ENCODE measurements at places on chromosomes 5 and 9.
A peak's percentile ranks its signal among the peaks of the same experiment; 100 is the strongest.

DNA sequence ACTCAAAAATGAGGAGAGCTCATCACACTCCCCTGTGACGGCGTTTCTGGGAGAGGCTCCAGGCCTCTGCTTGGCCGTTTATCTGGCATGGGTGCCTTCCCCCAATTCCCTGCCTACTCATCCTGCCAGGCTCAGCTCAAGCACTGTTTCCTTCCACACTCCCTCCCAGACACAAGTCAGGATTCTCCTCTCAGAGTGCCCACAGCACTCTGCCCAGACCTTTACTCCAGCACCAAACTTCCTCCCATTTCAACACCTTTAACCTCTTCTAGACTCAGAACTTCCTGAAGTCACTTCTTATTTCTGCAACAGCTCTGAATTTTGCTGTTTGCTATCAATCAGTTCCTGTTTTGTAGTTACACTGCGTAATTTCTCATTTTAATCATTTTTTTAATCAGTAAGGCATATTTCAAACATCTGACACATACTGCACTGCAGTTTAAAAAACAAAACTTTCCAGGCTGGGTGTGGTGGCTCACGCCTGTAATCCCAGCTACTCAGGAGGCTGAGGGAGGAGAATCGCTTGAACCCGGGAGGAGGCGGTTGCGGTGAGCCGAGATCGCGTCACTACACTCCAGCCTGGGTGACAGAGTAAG, 16.0 kb downstream of the TRMO start:
- DNase-seq, result no peak

DNA sequence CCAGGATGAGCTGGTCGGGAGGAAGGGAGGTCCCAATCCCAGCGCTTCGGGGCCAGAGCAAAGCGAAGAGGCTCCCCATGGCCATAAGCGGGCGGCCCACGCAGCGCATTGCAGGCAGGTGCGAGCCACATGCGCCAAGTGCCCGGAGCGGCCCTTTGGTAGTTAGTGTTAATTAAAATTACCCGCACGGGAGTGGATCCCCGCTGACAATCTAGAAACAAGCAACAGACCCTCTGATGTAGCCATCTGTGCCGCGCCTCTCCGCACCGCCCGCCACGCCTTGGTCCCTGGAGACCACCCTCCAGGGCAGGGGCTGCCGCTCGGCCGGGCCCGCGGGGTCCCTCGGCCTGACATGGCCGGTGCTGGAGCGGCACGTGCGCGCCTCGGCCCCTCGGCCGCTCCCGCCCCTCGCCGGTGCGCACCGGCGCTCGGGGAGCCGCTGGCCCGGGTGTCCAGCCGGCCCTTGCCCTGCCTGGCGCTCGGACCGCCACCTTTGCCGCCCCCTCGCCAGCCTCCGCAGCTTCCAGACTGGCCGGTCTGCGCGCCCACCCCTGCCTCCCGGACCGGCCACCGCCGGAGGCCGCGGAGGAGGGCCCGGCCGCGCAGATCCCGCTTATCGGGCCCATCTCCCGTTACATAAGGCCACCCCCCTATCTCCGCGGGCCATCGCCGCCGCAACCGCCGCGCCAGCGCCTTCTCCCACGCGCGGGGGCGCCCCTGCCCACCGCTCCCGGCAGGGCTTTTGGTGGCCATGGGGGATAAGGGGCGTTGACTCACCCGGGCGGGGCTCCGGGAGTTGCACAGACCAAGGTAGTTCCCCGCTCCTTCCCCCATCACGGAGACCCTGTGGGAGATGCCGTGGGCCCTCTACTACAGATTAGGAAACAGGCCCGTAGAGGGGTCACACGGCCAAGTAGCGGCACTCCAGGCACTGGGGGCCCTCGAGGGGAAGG, 1.9 kb upstream of the IL13 start:
- DNase-seq, result peak; percentile 40

GRCh38 chr5:140986117-140986521, 19.8 kb downstream of the PCDHAC2 start:
- DNase-seq, result no peak

- DNase-seq, result peak; percentile 41
Measured at GRCh38 chr9:132169672-132170392, 8.0 kb downstream of the NTNG2 start.

DNA sequence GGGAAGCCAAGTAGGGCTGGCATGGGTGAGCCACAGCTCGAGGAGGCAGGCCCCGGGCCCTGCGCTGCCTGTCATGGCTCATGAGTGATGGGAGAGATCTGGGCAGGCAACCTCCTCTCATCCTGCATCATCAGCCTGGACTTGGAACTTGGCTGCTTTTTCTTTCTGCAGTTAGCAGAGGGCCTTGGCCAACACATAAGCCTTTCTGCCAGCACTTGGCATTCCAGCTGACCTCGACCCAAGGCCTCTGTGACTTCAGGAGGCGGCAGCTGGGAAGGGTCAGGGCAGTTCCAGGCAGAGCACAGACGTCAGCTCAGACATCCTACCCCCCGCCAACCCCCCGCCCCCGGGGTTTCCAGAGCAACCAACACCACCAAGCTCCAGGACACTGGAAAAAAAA, 7.6 kb downstream of the S1PR3 start:
- peak; percentile 93 for DNase-seq

DNA sequence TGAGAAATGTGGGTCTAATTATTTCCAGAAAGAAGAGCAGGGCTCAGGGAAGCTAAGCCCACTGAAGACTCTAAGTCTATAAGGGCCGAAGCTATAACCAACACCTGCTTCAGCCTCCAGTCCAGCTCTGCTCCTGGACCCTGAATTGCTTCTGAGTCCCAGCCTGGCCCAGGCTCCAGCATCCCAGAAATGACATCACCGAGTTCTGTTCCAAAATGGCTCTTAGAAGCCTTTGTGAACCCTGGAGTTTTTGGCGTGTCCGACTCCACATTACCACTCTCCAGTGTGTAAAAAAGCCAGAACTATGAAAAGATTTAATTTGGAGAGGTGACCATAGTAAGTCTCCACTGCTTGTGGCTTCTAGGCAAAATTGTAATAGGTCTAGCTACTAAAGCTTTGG, 289.9 kb downstream of the SLIT3 start:
- no peak for DNase-seq

GRCh38 chr9:134069480-134070399, 1.9 kb upstream of the BRD3 start:
- DNase-seq, result no peak

- no peak for DNase-seq
Measured at GRCh38 chr5:150481972-150482406, 25.9 kb upstream of the NDST1 start.

GRCh38 chr5:1118231-1118698, 6.4 kb upstream of the SLC12A7 start:
- DNase-seq, result no peak

DNA sequence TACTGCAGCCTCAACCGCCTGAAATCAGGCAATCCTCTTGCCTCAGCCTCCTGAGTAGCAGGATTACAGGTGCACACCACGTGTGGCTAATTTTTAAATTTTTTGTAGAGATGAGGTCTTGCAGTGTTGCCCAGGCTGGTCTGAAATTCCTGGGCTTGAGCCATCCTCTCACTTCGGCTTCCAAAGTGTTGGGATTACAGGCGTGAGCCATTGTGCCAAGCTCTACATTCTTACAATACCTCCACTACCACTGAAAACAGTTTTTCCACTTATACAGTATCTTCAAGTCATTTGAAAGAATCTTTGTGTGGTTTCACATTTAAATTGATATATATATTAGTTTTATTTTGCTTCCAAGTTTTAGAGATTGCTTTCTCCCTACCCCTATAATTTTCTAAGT, 42.6 kb downstream of the LARP1 start:
- no peak for DNase-seq

- DNase-seq, result no peak
Measured at GRCh38 chr9:120156376-120156775, 423.6 kb downstream of the CDK5RAP2 start.

- no peak for DNase-seq
Measured at GRCh38 chr5:40914835-40915234, 5.5 kb downstream of the C7 start.

DNA sequence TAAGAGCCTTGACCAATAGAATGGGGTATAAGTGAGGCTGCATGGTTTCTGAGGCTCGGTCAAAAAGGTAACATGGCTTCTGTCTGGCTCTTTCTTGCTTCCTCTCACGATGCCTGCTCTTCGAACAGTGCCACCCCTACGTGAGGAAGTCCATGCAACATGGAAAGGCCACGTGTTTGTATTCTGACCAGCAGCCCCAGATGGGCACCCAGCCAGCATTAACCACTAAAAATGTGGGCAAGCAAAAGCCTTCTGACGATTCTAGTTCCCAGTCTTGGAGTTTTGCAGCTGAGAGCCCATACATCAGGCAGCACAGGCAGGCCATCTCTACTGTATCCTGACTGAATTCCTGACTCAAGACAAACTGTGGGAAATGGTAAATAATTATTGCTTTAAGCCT, 24.2 kb upstream of the NREP start:
- no peak for DNase-seq

GRCh38 chr9:26260238-26260637, 582.0 kb upstream of the TUSC1 start:
- DNase-seq, result no peak

DNA sequence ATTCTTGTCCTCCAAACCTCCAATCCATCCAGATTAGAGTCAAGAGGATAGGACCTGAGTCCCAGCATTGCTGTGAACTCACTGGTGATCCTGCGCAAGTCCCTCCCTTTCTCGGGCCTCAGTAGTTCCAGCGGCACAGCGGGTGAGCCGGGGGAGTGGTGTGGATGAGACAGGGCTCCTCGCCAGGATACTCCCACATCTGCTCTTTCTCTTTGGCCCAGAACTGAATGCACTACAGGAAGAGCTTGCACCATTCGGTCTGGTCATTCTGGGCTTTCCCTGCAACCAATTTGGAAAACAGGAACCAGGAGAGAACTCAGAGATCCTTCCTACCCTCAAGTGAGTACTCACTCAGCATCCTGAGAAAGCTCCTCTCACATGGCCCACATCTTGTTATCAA, 6.3 kb downstream of the GPX3 start:
- DNase-seq, result no peak

GRCh38 chr5:169631360-169631759, 5.7 kb upstream of the DOCK2 start:
- DNase-seq, result no peak

DNA sequence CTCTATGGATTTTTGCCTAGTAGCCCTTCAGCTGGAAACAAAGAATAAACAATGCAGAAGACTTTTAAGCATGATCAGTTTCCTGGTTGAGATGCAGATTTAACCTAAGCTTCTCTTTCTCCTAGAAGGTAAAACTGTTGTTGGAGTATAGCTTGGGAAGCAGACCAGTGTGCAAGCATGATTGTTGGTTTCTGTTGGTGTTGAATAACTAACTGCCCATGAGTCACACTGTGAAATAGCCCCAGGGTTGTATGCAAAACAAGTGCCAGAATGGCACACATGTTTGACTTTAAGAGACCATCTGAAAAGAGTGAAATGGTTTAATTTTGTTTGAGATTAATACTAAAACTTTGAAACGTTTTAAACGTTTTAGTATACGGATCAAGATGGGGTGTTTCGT, 227.1 kb downstream of the ARHGEF28 start:
- no peak for DNase-seq

DNA sequence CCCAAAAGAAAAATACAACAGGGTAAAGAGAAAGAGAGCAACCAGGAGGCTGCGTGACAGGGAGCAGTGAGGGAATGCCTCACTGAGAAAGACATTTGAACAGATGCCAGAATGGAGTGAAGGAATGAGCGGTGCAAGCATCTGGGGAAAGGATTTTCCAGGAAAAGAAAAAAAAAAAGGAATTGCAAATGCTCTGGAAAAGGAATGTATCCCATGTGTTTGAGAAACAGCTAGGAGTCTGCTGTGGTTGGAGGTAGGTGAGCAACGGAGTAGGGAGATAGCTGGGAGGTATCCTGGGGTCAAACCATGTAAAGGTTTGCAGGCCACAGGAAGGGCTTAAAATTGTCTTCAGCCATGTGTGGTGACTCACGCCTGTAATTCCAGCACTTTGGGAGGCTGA, 23.6 kb upstream of the CEMIP2 start:
- no peak for DNase-seq

GRCh38 chr5:169201597-169201996, 99.3 kb downstream of the SLIT3 start:
- DNase-seq, result no peak

GRCh38 chr9:36902861-36903524, 131.1 kb downstream of the PAX5 start:
- no peak for DNase-seq

- DNase-seq, result peak; percentile 96
Measured at GRCh38 chr5:58460732-58461286, 923 bp upstream of the PLK2 start.

GRCh38 chr9:94819161-94819687, 92.7 kb downstream of the AOPEP start:
- no peak for DNase-seq

DNA sequence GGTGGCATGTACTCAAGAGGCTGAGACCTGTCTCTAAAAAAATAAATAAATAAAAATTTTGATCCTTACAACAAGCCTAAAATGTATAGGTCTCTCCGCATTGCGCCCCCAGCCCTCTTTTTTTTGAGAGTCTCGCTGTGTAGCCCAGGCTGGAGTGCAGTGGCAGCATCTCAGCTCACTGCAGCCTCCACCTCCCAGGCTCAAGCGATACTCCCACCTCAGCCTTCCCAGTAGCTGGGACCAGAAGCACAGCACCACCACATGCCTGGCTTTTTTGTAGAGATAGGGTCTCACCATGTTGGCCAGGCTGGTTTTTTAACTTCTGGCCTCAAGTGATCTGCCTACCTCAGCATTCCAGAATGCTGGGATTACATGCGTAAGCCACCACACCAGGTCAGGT, 2.2 kb upstream of the GARIN3 start:
- DNase-seq, result no peak

DNA sequence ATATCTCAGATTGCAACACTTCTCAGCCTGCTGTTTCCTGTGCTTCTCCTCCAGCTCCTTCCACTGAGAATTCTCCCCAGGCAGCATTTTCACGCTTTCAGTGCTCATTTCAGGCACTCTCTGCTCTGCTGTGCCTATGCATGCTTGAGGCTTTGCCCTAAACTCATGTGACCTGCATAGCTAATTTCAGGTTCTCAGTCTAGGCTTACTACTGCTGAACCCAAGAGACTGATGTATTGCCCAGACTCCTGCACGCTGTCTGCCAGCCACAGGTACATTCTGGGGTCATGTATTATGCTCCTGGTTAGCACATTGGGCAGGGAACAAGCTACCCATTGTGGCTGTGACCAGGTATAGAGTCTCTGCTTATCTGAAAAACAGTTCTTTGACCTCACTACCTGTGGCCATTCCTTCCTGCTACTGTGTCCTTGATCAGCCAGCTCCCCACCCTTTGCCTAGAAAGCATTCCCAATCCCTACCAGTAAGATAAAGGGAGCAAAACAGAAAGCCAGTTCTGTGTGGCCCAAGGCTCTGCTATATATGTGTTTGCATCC, 34.7 kb downstream of the PIP5K1B start:
- DNase-seq, result no peak

DNA sequence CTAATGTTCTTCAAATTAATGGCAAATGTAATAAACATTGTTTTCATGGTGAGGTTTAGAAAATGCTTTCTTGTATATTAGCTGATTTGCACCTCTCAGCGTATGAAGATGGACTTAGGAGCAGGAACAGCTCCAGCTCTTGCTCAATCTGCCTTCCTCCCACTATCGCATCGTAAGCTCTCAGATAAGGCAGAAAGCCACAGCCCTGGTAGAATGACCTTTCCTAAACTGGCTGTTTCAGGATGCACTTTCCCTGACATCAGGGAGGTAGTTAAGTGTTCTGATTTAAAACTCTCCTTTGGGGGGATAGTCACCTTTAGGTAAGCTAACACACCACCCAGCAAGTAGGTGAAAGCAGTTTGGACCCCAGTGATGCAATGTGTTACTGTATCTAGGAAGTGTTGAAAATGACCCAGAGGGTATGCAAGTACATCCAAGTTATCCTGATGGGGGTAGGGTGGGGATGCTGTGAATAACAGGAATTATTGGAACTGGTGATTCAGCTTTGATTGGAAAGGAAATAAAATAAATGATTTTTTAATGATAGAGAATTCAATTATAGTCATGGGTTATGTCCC, 72.3 kb downstream of the LMNB1 start:
- no peak for DNase-seq

All from kidney (tissue), 22 donors.